ENCODE measurements at places on chromosomes 12 and 14. TPM values are rescaled to one million over a fixed set of nuclear protein-coding genes. Genes with fewer than 3 reads are reported as not detected.
A peak's percentile ranks its signal among the peaks of the same experiment; 100 is the strongest.

DNA sequence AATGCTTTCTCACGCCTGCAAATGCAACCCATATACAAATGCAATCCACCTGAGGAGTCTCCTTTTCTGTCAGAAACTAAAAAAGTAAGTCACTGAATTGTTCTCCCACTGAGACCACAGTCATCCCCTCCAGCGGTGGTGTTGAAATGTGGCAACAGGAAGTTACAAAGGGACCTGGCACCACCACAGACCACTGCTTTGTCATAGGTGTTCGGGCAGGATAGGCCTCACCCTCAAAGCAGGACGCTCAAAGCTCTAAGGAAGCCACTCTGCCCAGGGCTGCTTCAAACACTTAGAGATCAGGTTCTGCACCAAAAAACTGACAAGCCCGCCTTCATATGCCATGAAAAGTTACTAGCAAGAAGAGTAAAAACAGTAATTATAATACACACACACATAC is 11.3 kb downstream of the PHLDA1 start:
- no peaks in the 10 kb centered on the region for H3K36me3 ChIP-seq
- no peak for DNase-seq
- peaks cover 28% of the 10 kb centered on the region for H3K4me1 ChIP-seq
- peak overlapping the region; percentile 82 for H3K27ac ChIP-seq

GRCh38 chr12:24102676-24103075 is 153.2 kb upstream of the SOX5 start:
- no peaks in the 10 kb centered on the region for H3K36me3 ChIP-seq
- H3K27me3 ChIP-seq, result peaks cover 3% of the 10 kb centered on the region
- DNase-seq, result no peak
- no peak overlapping the region for H3K27ac ChIP-seq
- H3K4me1 ChIP-seq, result no peaks in the 10 kb centered on the region

DNA sequence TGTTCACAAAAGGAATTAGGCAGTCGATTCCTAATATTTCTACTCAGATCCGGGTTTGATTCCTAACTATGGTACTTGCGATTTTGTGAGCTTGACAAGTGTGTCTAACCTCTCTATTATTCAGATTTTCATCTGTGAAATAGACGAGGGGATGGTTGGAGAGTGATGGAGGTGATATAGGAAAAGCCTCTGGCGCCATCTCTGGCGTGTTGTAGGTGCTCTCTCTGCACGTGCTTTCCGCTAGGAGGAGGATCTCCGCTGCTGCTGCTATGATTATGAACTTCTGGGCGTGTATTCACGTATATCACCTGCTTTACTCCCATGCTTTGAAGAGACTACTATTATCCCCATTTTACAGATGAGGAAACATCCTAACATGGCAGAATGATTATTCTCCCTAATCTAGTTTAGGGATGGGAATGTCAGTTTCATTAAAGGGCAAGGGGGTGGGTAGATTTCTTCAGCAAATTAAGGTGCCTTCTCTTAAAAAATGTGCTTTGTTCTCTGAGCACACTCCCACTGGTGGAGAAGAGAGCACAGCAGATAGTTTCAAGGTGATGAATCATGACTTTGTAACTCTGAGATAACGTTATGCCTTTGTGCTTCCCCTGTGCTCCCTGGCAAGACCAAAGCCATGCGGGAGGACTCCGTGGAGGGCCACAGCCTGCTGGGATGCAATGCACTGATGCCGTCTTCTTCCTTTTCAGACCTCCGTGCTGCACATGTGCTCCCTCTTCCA is 97.1 kb downstream of the PRIMA1 start:
- H3K27ac ChIP-seq, result no peak overlapping the region
- H3K27me3 ChIP-seq, result no peaks in the 10 kb centered on the region
- no peaks in the 10 kb centered on the region for H3K36me3 ChIP-seq

GRCh38 chr12:6336079-6336888 is 5.6 kb downstream of the TNFRSF1A start:
- H3K27ac ChIP-seq, result peak overlapping the region; percentile 92
- peak overlapping the region; percentile 37 for H3K4me3 ChIP-seq
- peaks cover 63% of the 10 kb centered on the region for H3K4me1 ChIP-seq
- H3K27me3 ChIP-seq, result no peaks in the 10 kb centered on the region
- peaks cover 10% of the 10 kb centered on the region for H3K36me3 ChIP-seq

- peaks cover 2% of the 10 kb centered on the region for H3K4me1 ChIP-seq
- no peak overlapping the region for H3K4me3 ChIP-seq
- H3K27me3 ChIP-seq, result peaks cover 12% of the 10 kb centered on the region
- H3K36me3 ChIP-seq, result no peaks in the 10 kb centered on the region
- H3K27ac ChIP-seq, result no peak overlapping the region
- no peak for DNase-seq
Measured at GRCh38 chr14:105487986-105488777, 1.5 kb downstream of the CRIP1 start.

- H3K27me3 ChIP-seq, result no peaks in the 10 kb centered on the region
- H3K4me1 ChIP-seq, result peaks cover 3% of the 10 kb centered on the region
- no peak for DNase-seq
Measured at GRCh38 chr14:89279649-89280232, 137.3 kb downstream of the FOXN3 start.

PIWIL1 gene
- total RNA-seq, result not detected

DNA sequence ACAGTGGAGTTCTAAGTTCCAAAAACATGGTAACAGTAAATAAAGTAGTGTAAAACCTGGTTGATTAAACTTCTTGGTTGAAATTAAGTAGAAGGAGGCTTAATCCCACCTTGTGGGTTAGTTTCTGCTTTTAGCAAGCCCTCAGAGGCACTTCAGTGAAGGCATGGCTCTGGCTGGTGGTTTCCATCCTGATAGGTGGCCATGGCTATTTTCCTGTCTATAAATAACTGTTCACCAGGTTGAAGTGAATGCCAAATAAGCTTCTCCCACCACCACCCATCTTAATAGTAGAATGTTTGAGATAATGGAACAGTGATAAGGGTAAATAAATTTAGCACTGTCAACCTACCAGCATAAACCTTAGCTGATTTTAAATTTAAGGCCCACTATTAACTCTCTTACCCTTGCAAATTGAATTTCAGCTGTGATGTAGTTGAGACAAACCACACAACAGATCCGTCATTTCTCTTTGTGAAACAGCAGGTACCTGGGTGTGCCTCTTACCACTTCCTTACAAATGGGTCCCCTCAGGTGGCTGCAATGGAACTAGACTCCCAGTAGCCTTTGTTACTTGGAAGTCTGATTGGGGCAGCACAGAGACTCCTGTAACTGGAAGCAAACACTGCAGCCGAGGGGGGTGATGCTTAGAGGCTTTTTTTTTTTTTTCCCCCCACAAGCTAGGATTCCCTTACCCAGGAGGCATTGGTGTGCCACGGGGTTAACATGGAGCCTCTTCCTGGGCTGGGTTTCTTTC is 41.4 kb downstream of the DAAM1 start:
- no peaks in the 10 kb centered on the region for H3K36me3 ChIP-seq
- H3K27me3 ChIP-seq, result no peaks in the 10 kb centered on the region
- H3K4me1 ChIP-seq, result no peaks in the 10 kb centered on the region
- no peak for DNase-seq
- no peak overlapping the region for H3K4me3 ChIP-seq
- H3K27ac ChIP-seq, result no peak overlapping the region

DNA sequence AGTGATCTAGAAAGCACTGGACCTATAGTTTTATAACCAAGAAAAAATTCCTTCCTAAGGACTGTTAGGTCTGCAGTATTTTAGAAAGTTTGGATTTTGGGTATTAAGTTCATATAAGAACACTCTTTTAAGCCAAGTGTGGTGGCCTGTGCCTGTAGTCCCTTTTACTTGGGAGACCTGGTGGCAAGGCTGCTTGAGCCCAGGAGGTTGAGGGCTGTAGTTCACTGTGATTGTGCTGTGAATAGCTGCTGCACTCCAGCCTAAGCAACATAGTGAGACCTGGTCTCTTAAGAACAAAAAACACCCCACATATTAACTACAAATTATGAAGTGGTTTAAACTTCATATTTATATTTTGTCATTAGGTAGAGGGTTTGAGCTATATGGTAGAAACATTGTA is 9.7 kb downstream of the DNM1L start:
- DNase-seq, result no peak
- no peaks in the 10 kb centered on the region for H3K4me1 ChIP-seq
- no peak overlapping the region for H3K27ac ChIP-seq
- peaks cover 2% of the 10 kb centered on the region for H3K36me3 ChIP-seq
